Neural progenitor cell (in vitro differentiated cells): ENCODE measurements at places on chromosomes 2 and 18. TPM values are rescaled to one million over a fixed set of nuclear protein-coding genes. Genes with fewer than 3 reads are reported as not detected.

- DNase-seq = no peak
Observed at GRCh38 chr2:233444501-233444900, 90.2 kb downstream of the DGKD start.

DNA sequence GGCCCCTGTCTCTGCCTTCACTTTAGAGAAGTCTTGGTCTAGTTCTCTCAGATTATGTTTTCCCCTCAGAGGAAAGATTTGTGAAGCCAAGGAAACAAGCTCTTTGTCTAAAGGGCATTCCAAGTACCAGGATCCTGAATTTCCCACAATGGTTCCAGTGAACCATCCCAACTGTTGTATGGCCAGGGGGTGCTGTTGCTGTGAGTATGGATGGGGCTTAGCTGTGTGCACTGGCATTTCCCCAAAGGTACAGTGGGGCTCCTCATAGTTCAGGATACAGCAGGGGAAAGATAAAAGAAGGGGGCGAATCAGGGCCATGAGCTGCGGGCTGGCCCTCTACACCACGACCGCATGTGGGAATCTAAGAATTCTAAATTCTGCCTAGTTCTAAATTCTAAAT is 1154.0 kb upstream of the FANCL start:
- DNase-seq = peak; percentile 38

GRCh38 chr2:68800517-68800916 is 65.9 kb downstream of the ARHGAP25 start:
- no peak for DNase-seq

DNA sequence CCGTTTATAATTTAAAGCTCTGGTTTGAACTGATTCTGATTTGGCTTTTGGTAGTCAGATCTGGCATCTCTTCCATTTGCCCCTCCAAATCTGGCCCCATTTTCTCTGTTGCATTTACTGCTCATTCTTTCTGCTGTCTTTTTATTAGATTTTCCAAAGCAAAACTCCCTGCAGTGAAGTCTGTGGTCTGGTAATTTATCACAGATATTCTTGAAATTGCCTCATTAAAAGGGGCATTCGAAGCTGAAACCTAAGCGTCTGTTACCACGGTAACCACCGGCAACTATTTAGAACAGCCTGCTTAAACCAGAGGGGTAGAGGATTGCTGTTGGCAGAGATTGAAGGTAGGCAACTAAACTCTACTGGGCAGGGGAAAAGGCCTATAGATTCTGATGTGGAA is 111.5 kb upstream of the UPP2 start:
- DNase-seq = peak; percentile 68

Gene KLF7
- total RNA-seq = 5.2 and 7.2 TPM in 2 replicates

Gene PIEZO2
- total RNA-seq = 4.2 and 4.4 TPM in 2 replicates
